Activated naive CD8-positive, alpha-beta T cell treated with anti-CD3 and anti-CD28 coated beads for 36 hours (primary cell): ENCODE measurements at places on chromosomes 7 and 10. TPM values are rescaled to one million over a fixed set of nuclear protein-coding genes. Genes with fewer than 3 reads are reported as not detected.

GRCh38 chr7:1939434-1940401 lies 269.6 kb downstream of the ELFN1 start:
- DNase-seq: peak; percentile 32

- DNase-seq: peak; percentile 16
Observed at GRCh38 chr7:28957064-28957750, 923 bp downstream of the TRIL start.

- DNase-seq: no peak
Observed at GRCh38 chr7:21620054-21620453, 77.2 kb downstream of the DNAH11 start.

GRCh38 chr7:64853679-64854078 lies 49.4 kb upstream of the ZNF273 start:
- no peak for DNase-seq

DNA sequence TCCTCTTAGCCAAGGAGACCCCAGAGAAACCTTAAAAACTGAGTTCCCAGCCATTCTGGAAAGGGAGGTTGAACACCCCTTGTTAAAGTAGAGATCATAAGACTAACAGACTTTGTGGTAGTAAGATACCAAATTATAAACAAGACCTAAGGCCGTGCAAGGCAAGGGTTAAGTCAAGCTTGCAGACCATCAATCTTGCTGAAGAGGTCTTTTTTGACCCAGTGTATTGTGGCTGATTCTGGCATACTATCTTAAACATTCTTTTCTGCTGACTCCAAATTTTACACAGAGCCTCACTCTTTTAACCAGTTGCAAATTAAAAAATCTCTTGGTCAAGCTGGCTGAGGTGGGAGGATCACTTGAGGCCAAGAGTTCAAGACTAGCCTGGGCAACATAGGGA lies 1.2 kb upstream of the TBRG4 start:
- no peak for DNase-seq

- no peak for DNase-seq
Observed at GRCh38 chr7:29457141-29457561, 106.5 kb upstream of the PRR15 start.

- no peak for DNase-seq
Observed at GRCh38 chr10:1860351-1860750, 123.0 kb upstream of the ADARB2 start.

DNA sequence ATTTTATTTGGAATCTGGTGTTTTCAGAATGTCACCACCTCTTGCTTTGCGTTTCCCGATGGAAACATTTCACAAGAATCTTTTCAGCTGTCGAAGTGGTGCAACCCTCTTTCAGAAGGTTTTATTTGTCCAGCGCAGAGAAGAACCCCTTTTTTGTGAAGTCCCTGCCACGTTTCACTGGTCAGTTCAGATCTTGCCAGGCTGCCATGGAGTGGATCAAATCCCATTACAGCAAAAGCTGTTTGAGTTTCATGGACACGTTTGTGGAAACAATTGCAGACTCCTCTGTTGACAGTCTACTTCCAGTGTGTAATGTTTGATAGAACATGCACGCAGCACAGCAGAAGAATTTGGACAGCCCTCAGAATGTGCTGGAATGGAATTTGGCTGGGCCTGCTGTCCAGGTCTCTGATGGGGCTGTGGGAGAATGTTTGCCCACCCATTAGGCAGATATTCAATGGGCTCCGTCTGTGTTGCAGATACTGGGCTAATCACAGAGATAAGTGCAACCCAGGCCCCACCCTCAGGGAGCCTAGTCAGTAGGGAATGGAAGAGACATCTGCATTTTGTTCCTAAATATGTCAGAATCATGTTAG lies 143.2 kb downstream of the GRK5 start:
- no peak for DNase-seq

- DNase-seq: no peak
Observed at GRCh38 chr7:134504660-134505164, 22.7 kb upstream of the AKR1B10 start.

GRCh38 chr7:47571331-47572093 lies 10.4 kb downstream of the TNS3 start:
- DNase-seq: no peak

GRCh38 chr10:113704637-113705343 lies 25.1 kb downstream of the CASP7 start:
- no peak for DNase-seq

- no peak for DNase-seq
Observed at GRCh38 chr10:1762076-1762475, 24.8 kb upstream of the ADARB2 start.

GRCh38 chr7:1727812-1728570 lies 57.9 kb downstream of the ELFN1 start:
- no peak for DNase-seq

GRCh38 chr10:102279104-102279503 lies 33.8 kb downstream of the GBF1 start:
- no peak for DNase-seq

- no peak for DNase-seq
Observed at GRCh38 chr10:20327954-20328353, 511.7 kb downstream of the PLXDC2 start.

DNA sequence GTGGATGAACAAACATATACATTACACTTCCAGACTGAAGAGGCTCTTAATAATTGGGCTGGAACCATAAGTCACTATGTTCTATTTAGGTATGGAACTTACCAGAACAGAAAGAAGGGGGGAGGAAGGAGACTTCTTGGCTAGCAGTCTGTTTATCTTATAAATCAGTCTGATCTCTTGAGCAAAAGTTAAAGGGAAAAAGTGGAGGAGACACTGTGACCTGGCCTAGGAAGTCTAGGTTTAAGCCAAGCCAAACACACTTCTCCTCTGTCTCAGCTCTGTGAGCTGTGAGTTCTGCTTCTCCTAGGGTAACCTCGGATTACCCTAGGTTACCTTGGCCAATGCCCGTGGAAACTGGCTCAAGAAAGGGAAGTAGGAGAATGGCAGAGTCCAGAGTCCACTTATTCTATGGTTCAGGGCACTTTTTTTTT lies 95.2 kb downstream of the PFKFB3 start:
- DNase-seq: no peak

Gene GIMAP1
- 6.2 TPM for total RNA-seq

Gene SYT15
- total RNA-seq: 0.50 TPM

Gene SLC26A3
- total RNA-seq: not detected

Gene PURB
- 31.5 TPM for total RNA-seq

Gene EPHA1
- 2.3 TPM for total RNA-seq

Gene NOS3
- total RNA-seq: 6.1 TPM

Gene GBX1
- not detected for total RNA-seq

Gene CYP2E1
- not detected for total RNA-seq

Gene MYO3A
- not detected for total RNA-seq

Gene SLC29A4
- 1.6 TPM for total RNA-seq

Gene EN2
- total RNA-seq: not detected

Gene PRSS37
- not detected for total RNA-seq
